ENCODE measurements at places on chromosomes 4 and X. TPM values are rescaled to one million over a fixed set of nuclear protein-coding genes. Genes with fewer than 3 reads are reported as not detected.

FGFRL1 gene
- 17.2 TPM for total RNA-seq

LANCL3 gene
- total RNA-seq: 0.30 TPM

NR3C2 gene
- total RNA-seq: 6.2 TPM

CCNA2 gene
- 127 TPM for total RNA-seq

PGAM4 gene
- not detected for total RNA-seq

FGB gene
- total RNA-seq: not detected

TSPYL2 gene
- total RNA-seq: 46.7 TPM

PRRG1 gene
- not detected for total RNA-seq

TRMT2B gene
- total RNA-seq: 21.2 TPM

SPANXC gene
- not detected for total RNA-seq

RRAGB gene
- 5.5 TPM for total RNA-seq

NPY2R gene
- not detected for total RNA-seq

GAB3 gene
- 2.5 TPM for total RNA-seq

GAB1 gene
- total RNA-seq: 0.24 TPM

TLR10 gene
- total RNA-seq: 0.29 TPM

TCEAL7 gene
- total RNA-seq: not detected

GAGE12H gene
- total RNA-seq: not detected

AFM gene
- total RNA-seq: not detected

AMOT gene
- 2.0 TPM for total RNA-seq

XAGE1B gene
- total RNA-seq: not detected

COX7B2 gene
- total RNA-seq: not detected

GABRG1 gene
- total RNA-seq: not detected

Measured in activated naive CD8-positive, alpha-beta T cell treated with anti-CD3 and anti-CD28 coated beads for 36 hours (primary cell).